ENCODE measurements at places on chromosomes 5 and 9.

DNA sequence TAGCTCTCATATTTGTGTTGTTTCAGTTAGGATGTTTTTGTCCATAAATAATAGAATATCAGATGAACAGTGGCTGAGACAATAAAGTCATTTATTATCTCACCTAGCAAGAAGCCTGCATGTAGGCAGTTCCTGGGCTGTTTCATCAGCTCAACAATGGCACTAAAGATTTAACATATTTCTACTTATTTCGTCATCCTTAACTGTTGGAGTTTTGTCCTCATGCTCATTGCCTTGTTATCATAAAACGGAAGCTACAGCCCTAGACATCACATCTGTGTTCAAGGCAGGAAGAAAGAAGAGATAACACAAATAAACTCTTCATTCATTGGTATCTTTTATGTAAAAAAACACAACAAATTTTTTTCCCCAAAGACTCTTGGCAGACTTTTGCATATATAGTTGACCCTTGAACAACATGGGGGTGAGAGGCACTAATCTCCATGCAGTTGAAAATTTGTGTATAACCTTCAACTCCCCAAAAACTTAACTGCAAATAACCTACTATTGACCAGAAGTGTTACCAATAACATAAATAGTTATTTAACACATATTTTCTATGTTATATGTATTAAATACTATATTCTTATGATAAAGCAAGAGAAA lies 277.2 kb upstream of the ADRA1B start:
- no peak for DNase-seq

DNA sequence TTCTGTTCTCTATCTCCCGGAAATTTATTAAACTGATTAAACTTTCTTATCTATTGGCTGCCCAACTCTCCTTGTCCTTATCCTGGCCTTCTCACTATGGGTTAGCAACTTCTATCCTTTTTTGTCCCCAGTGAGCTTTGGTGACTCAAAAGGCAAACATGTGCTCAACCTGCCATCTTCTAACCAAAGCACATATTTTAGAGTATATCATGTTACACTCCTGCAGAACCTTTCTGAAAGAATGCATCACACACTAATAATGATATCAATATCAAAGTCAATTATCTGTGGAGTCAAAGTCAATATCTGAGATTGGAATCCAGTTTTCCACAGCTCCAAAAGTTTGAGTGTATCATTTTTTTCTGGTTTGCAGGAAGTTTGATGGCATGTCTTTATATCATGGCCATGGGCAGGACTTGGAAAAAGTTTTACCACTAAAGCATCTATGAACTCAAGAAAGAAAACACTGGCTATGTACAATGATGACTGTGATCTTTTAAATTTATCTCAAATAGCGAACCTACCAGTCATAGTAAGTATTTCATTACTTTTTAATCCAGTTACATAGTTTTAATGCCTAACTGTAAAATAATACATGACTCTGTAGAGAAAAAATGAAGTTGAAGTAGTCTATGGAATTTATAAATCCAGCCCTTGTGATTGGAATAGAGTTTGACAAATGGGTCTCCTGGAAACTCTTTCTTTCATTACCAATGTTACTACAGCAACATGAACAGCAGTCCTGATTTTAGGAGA lies 166.8 kb downstream of the DROSHA start:
- no peak for DNase-seq

DNA sequence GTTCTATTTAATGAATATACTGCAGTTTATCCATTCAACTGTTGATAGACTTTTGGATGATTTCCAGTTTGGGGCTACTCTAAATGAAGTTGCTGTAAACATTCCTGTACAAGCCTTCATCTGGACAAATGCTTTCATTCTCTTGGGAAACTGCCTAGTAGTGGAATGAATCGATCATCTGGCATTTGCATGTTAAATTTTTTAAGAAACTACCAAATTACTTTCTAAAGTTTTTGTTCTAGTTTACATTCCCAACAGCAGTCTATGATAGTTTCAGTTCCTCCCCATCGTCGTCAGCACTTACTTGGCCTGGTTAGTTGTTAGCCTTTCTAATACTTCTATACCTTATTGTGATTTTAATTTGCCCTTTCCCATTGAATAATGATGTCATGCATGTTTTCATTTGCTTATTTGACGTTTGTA lies 306.3 kb downstream of the FER start:
- DNase-seq, result no peak

DNA sequence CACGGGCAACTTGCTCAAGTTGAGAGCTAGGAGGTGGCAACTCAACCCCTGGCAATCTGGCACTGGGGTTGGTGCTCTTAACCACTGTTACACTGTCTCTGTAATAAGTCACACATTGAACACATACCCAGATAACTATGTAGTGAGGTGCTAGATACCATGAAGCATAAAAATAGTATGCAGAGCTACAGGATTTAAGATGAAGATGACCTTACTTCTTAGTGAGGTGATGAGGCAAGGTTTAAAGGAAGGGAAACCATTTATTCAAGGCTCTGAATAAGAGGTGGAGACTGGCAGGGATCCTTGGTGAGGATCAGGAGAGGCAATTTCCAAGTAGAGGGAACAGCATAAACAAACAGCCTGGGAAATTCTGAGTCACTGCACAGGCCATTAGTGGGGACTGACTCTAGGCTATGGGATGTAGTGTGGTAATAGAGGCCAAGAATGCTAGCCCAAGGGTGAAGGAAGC lies 67.6 kb upstream of the NR3C1 start:
- no peak for DNase-seq

DNA sequence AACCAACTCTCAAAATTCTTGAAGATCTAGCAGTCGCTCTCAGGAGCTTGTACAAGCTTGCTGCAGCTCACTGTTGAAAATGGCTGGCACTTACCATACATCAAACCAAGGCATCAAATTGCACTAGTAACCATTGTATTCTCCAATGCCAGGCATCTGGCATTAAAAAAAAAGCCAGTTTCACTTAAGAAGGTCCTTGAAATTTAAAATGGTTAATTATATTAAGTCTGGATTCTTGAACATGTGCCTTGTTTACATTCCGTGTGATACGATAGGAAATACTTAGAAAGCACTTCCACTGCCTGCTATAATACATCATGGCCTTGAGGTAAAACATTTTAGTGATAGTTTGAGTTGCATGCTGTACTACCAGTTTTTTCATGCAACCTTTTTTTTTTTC lies 300.7 kb downstream of the KDM4C start:
- no peak for DNase-seq
